ENCODE measurements at places on chromosomes 7 and 10.
A peak's percentile ranks its signal among the peaks of the same experiment; 100 is the strongest.

- no peak for DNase-seq
Measured at GRCh38 chr7:132750530-132751217, 174.4 kb upstream of the PLXNA4 start.

- no peak for DNase-seq
Measured at GRCh38 chr10:116877391-116877790, 28.1 kb downstream of the ENO4 start.

GRCh38 chr10:24834869-24835268 is 111.2 kb upstream of the ARHGAP21 start:
- DNase-seq: no peak

DNA sequence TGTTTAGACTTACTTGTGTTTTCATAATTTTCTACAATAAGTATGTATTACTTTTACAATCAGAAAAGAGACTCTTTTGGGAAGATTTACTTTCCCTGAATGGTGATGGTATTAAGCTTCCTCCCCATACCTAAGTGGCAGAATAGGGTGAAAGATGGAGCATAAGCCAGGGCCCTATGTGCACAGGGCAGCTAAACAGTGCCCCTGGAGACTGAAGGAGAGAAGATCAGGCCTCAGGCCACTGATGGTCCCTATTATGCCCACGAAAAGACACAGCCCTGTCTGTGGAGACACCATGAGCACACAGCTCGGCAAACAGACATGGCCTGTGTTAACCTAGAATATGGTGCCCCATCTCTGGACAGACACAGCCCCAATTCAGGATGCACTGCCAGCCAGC is 139.4 kb downstream of the OAT start:
- no peak for DNase-seq

DNA sequence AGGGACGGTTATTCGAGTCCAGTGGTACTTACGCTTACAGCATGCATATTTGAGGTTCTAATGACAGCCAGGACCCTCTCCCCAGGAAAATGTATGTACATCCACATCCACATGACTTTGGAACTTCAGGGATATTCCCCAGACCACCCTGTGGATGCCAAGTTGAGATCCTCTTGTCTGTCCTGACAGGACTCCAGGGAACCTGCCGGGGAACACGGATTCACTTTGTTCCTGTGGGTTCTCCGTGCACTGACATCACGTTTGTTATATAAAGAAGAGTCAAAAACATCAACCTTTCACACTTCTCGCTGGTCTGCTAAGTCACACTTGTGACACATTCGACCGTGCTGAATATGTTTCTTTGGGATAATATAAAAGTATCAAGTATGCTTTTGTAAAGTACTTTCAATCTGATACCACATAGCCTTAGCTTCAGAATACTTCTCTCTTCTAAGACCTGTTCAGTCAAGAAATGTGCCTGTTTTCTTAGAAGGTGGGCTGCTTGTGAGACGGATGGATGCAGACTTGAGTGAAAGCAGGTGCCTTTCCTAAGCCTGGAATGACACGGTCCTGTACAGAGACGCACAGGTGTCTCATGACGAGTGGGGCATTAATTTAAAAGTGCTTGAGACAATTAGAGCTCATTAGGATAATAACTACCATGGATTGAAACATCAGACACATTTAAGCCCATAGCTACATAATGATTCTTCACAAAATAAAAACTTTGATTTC is 38.7 kb downstream of the CALML5 start:
- no peak for DNase-seq

DNA sequence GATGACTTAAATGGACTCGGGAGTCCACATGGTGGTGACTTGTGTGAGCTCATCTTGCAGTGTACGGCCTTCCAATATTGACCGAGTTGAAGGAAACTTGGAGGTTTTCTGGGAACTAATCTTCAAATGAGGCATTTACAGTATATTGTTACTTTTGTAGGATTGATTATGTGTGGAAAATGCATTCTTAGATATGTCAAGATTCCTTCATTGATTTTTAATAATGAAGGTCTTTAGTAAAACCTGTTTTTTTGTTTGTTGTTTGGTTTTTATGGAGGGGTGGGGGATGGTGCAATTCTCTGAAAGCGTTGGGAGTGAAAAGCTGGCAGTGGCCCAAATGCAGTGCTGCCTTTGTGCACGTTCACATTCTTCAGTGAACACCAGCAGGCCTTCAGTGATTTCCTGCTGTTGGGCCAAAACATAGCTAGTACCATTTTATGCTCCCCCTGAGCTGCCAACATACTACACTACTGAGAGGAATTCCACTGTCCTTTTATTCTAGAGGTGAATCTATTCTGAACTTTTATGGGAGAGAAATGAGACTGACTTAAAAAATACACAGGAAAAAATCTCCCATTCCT is 50.4 kb downstream of the CCNY start:
- no peak for DNase-seq

DNA sequence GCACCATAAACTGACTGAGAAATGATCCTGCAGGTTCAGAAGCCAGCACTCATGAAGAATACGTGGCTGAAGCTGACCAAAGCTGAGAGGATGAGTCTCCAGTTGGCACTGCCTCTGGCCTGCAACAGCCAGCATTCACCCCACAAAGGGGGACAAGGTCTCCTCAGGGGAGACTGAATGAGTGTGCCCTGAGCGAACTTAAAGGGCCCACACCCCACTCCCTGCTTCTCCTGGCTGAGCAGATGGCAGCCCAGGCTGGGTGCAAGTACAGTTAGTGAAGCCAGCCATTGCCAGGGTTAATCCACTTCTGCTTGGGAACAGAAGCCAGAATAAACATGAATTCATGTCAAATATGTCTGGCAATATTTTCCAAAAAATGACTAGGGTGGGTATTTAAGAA is 98.1 kb downstream of the PPP1R17 start:
- no peak for DNase-seq

DNA sequence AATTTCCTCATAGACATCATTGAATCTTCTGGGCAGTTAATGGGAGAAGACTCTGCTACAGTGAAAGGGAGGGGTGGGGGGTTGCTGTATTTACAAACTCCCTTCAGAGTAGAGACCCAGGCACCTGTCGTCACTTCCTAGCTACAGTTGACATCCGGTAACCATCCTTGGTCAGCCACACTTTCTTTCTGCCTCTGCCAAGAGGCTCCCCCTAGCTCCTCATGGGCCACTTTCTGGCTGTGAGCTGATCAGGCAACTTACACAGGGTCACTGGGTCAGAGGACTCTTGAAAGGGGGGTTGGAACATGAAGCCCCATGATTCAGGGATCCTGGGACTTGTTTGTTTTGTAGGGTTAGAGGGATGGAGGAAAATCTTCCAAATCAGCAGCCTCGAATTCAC is 1.2 kb downstream of the TECPR1 start:
- DNase-seq: peak; percentile 72

DNA sequence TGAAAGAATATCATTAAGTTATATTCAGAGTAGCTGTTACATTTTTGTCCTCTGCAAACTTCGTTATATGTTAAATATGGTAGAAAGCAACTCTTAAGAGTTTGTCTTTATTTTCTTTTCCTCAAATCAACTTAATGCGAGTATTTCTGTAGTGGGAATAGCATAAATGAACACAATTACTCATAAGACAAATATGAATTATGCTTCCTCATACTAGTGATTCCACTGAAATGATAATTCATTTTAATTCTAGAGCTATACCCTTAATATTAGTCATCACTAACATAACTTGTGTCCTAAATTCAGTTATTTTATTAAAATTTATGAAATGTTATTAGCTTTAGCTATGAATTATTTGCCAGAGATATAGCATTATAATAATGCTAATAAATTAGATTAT is 820.6 kb upstream of the KCND2 start:
- DNase-seq: no peak
